Stimulated activated CD4-positive, alpha-beta T cell treated with anti-CD3 and anti-CD28 coated beads, Interleukin-2, amount 100 ng/mL, for 48 hours (primary cell): ENCODE measurements at places on chromosomes 12 and 14.

GRCh38 chr12:118851891-118852290 lies 129.4 kb upstream of the SRRM4 start:
- DNase-seq: no peak

- no peak for DNase-seq
These were observed 329.2 kb downstream of the ADAMTS20 start for GRCh38 chr12:43222796-43223195.

GRCh38 chr12:99647453-99647852 lies at the start of gene GARIN6:
Gene GARIN6 (plus strand): TSS chr12:99647753. CDS start chr12:99648175, 422 bp downstream.
- no peak for DNase-seq

DNA sequence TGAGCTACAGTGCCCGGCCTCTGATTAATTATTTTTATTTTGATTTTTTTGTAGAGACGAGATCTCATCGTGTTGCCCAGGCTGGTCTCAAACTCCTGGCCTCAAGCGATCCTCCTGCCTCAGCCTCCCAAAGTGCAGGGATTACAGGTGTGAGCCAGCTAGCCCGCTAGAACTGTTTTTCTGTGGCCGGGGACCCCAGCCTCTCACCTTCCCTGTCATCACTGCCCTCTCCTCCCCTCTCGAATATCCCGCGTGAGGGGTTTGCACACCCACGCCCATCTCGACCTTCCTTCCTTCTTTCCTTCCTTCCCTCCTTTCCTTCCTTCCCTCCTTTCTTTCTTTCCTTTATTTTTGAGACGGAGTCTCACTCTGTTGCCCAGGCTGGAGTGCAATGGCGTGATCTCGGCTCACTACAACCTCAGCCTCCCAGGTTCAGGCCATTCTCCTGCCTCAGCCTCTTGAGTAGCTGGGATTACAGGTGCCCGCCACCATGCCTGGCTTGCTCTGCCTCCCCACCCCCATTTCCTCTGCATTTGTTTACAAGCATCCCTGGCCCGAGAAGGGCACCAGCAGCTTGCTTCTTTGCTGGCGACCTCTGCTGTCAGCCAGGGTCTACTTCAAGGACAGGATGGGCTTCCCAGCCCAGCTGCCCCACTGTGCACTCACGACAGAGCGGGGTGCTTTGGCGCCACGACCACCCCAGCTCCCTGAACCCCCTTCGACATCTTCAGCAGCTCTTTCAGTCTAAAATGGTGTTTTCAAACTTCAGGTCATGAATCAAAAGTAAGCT lies 4.3 kb upstream of the TRAF3 start:
- DNase-seq: no peak

DNA sequence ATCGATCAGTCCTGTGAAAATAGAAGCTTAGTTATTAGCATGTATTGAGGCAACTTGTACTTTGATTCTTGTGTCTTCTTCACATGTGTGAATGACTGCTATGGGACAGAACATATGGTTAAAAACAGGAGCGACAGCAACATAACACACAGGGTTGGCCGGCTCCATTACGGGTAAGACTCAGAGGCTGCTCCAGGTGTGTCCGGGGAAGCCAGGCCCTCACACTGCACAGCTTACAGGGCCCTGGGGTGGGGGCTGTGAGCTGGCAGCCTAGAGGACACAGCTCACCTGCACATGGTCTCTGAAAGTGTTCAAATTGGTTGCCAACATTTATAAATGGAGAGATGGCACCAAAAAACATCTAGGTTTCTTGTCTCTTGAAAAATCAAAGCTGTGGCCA lies 31.1 kb downstream of the TCHP start:
- no peak for DNase-seq

DNA sequence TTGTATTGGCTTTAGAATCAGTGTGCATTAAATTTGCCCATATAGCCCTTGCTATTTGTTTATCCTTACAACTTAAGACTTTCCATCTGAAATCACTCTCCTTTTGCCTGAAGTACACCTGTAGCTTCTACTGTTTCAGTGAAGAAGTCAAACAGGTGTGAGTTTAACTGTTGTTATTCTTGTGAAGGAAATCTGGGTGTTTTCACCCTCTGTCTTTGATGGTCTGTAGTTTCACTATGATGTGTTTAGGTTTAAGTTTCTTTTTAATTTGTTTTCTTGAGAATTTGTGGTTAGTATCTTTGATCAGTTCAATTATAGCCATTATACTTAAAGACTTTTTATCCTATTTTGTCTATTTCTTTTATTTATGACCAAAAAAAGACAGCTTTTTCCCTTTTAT lies 68.9 kb upstream of the BBS10 start:
- DNase-seq: no peak

DNA sequence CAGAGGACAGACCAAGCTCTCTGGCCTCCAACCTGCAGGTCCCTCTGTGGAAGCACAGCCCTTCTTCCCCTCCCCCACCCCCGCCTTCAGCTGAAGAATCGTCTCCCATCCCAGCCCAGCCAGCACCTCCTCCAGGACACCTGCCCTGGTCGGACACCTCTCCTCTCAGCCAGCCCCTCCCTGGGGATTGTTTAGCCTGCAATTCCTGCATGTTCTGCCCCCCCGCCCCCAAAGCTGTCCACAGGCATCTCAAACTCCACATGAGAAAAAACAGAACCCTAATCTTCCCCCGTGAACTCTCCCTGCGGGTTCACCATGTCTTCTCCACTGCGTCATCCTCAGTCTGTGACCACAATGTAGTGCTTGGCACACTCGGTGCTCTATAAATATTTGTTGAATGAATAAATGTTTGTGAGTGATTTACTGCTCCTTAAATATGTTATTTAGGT lies 24.1 kb downstream of the PRIMA1 start:
- DNase-seq: no peak

DNA sequence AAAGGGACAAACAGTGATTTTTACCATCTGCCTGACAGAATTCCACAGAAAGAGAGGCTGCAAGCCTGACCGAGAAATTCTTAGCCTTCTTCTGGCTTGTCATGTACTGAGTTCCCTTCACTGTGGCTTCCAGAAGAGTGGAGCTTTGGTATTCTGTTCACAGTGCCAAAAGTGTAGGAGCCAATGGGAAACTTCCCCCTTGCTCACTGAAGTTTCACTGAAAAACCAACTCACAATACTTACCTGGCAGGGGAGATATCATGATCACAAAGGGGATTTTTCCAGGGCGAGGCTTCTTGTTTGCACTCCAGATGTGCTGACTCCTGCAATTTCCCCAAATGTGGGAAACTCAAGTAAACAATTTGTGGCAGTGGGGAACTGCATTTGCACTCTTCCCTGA lies 31.7 kb upstream of the MMP19 start:
- DNase-seq: no peak

DNA sequence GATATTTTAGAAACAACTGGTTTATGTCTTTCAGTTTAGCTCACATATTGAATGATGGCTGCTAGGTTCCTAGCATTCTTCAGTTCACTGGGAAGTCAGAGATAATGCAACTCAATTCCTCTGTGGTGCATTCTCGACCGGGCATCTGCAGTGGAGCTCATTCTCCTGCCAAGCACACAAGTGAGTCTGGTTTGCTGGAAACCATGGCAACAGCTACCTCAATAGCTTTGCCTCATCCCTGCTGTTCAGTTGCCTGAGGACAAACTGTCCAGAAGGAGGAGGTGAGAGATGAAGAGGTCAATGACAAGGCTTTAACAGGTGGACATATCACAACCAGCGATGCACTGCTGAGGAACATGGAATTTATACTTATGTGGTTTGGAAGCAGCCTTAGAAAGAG lies 816.9 kb downstream of the AACS start:
- no peak for DNase-seq

- no peak for DNase-seq
These were observed 49.1 kb downstream of the CCER1 start for GRCh38 chr12:90905691-90906370.

DNA sequence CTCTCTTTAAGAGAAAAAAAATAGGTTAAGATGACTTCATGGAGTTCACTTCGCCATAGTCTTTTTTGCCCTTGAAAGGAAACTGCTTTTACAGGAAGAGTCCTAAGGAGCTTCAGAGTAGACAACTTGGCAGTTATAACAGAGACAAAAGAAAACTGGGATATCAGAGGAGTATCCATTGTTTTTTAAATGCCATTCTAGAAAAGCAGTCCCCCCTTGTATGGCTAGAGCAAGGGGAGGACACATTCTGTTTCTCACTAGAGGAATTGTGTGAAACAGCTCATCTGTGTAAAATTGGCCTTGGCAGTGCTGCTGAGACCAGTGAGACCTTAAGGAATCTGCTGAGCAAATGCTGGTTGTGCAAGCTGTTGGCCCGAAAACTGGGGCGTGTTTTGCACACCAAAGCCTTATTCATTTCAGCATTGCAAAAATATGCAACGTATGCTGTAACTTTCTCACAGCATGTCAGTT lies 128.0 kb downstream of the GPR135 start:
- DNase-seq: no peak
